Activated T-helper 2 cell treated with anti-CD3 and anti-CD28 coated beads, Interferon-gamma antibody, Interleukin-2, Interleukin-4, amounts not matched to agents 10 μg/mL and 5 μg/mL and 100 μg/mL, durations not matched to agents 14 hours and 24 hours and 36 hours (primary cell): ENCODE measurements at places on chromosomes 7 and 10.
A peak's percentile ranks its signal among the peaks of the same experiment; 100 is the strongest.

DNA sequence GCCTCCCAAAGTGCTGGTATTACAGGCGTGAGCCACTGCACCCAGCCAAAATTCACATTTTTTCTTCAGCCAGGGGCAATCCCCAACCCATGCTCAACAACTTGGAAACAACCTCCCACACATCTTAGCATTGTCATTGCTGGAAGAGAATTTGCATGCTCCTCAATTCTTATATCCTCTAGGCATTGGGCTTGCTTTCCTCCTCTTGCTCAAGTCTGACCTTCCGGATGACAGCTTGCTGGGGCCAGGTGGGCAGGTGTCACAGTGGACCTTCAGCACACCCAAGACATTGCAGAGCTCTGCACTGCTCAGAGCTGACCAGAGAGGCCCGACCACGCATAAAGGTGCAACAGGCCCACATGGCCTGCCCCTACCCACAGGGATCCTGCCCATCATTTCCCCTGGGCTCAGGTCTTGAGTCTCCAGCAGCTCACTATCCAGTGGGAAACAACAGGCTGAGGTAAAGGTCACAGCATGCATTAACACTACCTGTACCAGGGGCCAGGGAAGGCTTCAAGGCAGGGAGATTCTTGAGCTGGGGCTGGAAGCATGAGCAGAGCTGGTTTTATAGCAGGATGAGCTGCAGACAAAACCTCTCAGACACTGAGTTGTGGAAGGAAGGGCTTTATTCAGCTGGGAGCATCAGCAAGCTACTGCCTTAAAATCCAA is 6.8 kb upstream of the GPR15LG start:
- H3K27me3 ChIP-seq: peaks cover 6% of the 10 kb centered on the region
- no peak for DNase-seq
- no peak overlapping the region for H3K4me3 ChIP-seq
- H3K36me3 ChIP-seq: no peaks in the 10 kb centered on the region
- H3K27ac ChIP-seq: no peak overlapping the region
- H3K4me1 ChIP-seq: no peaks in the 10 kb centered on the region

DNA sequence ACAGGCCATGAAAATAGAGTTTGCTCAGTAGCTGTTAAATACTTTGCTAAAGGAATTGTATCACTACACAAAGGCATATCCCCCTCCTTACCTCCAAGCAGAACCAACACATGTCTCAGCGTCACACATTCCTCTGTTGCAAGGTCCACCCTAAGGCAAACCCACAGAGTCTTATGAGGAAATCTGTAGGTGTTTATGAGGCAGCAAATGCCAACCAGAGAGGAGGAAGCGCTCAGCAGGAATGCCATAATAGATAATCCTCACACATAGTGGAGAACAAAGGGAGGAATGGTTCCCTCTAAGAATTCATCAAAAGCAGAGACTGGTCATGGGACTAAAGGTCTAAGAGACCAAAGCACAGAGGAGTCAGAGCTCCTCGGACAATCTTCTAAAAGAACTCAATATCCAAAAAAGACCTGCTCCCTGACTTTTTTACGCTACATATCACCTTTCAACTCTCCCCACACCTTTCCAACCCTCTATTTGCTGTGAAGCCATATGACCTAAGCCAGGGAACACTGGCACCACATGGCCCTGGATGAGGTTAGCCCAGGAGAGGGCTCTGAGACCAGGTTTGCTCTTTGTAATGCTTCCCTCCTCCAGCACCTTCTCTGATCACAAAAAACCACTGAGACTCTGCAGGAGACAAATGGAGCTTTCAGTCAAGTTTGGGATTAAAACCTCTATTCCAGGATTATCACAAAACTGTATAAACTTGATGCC is 7.3 kb downstream of the SLC25A13 start:
- DNase-seq: no peak
- H3K27me3 ChIP-seq: no peaks in the 10 kb centered on the region
- H3K36me3 ChIP-seq: peaks cover 41% of the 10 kb centered on the region
- H3K4me1 ChIP-seq: peaks cover 42% of the 10 kb centered on the region
- no peak overlapping the region for H3K27ac ChIP-seq

- no peak overlapping the region for H3K27ac ChIP-seq
- no peaks in the 10 kb centered on the region for H3K36me3 ChIP-seq
- no peaks in the 10 kb centered on the region for H3K27me3 ChIP-seq
- no peak overlapping the region for H3K4me3 ChIP-seq
Observed at GRCh38 chr10:129383651-129384050, 83.4 kb upstream of the MGMT start.

GRCh38 chr7:29288181-29289091 is 93.9 kb downstream of the CHN2 start:
- peaks cover 45% of the 10 kb centered on the region for H3K27me3 ChIP-seq
- DNase-seq: no peak
- H3K4me3 ChIP-seq: no peak overlapping the region
- H3K27ac ChIP-seq: no peak overlapping the region
- H3K36me3 ChIP-seq: no peaks in the 10 kb centered on the region

- H3K4me1 ChIP-seq: no peaks in the 10 kb centered on the region
- no peaks in the 10 kb centered on the region for H3K27me3 ChIP-seq
- H3K4me3 ChIP-seq: no peak overlapping the region
- DNase-seq: no peak
- no peak overlapping the region for H3K27ac ChIP-seq
Observed at GRCh38 chr10:71090330-71090729, 122.0 kb upstream of the UNC5B start.

- DNase-seq: no peak
- no peaks in the 10 kb centered on the region for H3K36me3 ChIP-seq
- H3K4me1 ChIP-seq: peaks cover 7% of the 10 kb centered on the region
- no peak overlapping the region for H3K27ac ChIP-seq
Observed at GRCh38 chr10:86706401-86706841, 38.1 kb downstream of the LDB3 start.

GRCh38 chr7:51160990-51161615 is 155.5 kb downstream of the COBL start:
- no peak overlapping the region for H3K4me3 ChIP-seq
- peaks cover 16% of the 10 kb centered on the region for H3K4me1 ChIP-seq
- DNase-seq: peak; percentile 25
- no peaks in the 10 kb centered on the region for H3K36me3 ChIP-seq
- no peak overlapping the region for H3K27ac ChIP-seq
